ENCODE measurements at places on chromosomes 5 and 9. TPM values are rescaled to one million over a fixed set of nuclear protein-coding genes. Genes with fewer than 3 reads are reported as not detected.

DNA sequence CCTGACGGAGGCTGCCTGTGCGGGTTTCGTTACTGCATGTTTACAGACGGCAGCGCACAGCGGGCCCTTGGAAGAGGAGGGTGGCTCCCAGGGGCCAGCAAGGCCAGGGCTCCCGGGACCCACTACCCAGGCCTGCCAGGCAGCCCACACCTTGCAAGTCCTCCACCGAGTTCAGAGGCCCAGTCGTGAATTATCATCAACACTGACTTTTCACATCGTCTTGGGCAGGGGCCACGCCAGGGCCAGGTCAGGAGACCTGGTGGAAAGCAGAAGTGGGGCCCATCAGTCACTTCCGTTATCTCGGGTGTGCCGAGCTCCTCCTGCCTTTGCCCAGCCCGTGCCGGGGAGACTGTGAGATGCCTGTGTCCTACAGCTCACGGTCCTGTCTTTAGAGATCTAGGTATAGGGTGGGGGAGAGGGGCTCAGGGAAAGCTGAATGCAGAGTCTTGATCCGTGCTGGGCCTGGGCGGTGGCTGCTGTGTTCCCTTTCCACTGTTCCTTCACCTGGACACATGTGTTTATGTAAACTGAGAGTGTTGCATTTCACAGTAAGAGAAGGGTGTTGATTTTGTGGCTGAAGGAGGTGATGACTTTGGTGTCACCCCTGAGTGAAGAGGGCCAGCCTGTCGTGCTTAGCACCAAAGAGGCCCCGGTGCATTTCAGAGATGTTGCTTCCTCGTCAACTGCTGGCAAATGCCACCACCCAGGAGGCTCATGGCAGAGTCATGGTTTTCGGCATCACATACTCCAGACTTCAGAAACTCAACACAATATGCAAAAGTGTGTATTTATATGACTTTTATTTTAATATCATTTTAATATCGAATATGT, 175.2 kb downstream of the GAPVD1 start:
- no peak for DNase-seq

DNA sequence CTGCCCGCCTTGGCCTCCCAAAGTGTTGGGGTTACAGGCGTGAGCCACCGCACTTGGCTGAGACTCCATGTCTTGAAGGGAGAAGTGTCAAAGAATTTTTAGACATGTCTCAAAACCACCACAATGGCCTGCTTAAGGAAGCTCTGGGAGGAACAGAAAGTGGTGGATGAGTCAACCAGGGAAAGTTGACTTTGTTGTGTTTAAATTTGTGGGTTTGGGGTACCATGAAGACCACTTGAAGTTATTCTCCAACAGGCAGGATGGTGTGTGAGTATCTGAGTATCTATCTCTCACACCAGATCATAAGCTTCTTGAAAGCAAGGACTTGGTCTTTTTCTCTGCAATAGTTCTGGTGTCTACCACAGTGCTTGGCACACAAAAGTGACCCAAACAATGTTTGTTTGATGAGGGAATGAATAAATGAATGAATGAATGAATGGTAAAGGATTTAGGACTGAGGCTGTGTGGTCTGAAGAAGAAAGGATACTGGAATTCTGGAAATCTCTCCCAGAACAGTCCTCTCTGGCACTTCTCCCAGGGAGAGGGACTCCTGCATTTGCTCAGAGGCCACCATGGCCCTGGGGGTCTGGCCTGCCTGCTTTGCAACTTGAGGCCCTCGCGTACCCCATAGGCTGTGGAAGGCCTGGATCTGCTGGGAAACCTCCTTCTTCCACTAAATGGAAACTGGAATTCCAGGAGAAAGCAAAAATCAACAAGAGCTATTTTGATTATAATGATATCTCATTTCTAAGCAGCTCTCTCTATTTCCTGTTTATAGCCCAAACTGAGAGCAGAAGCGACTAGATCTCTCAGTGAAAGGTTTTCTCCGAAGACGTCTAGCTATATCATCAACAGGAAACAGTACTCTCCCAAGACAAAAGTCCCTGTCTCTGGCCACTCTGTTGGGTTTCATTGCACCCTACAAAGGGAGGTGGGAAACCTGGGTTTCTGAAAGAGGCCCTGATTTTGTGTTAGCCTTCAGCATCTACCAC, 187.9 kb downstream of the PALM2AKAP2 start:
- no peak for DNase-seq

- no peak for DNase-seq
These were observed 109.9 kb downstream of the UGCG start for GRCh38 chr9:112006361-112007020.

GRXCR2 gene
- total RNA-seq, result not detected

TAS2R1 gene
- total RNA-seq, result not detected

DNA sequence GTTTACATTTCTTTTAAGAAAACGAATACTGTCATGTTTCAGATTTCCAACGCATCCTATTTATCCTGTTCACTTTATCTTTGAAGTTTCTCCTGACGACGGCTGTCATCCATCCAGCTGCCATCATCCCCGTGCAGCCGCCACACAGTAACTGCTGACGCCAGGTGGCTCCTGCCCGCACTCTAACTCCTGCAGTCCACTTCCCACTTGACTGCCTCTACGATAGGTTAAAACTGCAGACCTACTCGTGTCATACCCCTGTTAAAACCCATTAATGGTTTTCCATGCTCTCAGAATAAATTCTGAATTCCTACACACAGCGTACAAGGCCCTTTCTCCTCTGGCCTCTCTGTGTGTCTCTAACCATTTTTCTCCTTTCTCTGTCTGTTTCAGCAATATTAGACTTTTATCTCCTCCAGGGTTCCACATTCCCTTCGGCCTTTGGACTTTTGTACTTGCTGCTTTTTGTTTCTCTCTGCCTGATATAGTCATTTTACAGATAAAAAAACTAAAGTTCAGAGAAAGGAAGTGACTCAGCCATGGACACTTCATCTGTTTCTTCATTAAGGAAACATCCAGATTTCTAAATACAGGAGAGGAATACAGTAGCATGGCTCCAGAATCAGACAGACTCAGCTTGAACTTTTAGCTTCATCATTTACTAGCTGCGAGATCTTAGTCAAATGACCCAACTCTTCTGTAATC, 84.9 kb downstream of the ADAMTS12 start:
- DNase-seq, result no peak

GPR21 gene
- not detected for total RNA-seq

- DNase-seq, result no peak
These were observed 2.9 kb upstream of the TRIM7 start for GRCh38 chr5:181207960-181208253.

DNA sequence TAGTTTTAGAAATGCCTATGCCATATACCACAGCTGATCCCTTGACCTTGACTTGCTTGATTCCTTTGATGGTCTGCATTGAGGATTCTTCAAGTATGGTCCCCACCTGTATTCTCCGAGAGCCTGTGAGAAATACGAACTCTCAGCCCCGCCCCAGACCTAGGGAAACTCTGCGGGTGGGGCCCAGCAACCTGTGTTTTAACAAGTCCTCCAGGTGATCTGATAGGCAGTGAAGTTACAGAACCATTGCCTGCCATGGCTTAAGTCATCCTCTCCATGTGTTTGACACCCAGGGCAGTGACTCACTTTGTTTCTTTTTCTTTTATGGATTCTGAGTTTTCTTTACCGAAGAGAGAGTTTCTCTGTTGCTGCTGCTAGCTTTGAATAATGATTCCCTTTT, 18.5 kb downstream of the FRMPD1 start:
- DNase-seq, result peak; percentile 20

KCNMB1 gene
- 6.1 TPM for total RNA-seq

GRCh38 chr9:78252616-78253015, 16.7 kb downstream of the CEP78 start:
- DNase-seq, result no peak

GRCh38 chr9:132791699-132792240, 86.3 kb downstream of the AK8 start:
- no peak for DNase-seq

GRCh38 chr5:55030220-55030619, 6.2 kb downstream of the GZMK start:
- DNase-seq, result no peak

SPATA31E1 gene
- total RNA-seq, result not detected

- no peak for DNase-seq
These were observed at the start of gene CANX for GRCh38 chr5:179698935-179699615. TSS of gene CANX (plus strand) at chr5:179698967. CDS start at chr5:179705682, 6,715 bp downstream.

GRCh38 chr9:114906922-114907571, 23.3 kb downstream of the TNFSF8 start:
- no peak for DNase-seq

MARCOL gene
- total RNA-seq, result not detected

- DNase-seq, result peak; percentile 59
These were observed 21.5 kb upstream of the WDR38 start for GRCh38 chr9:124831642-124832364.

GRCh38 chr5:62486672-62487071, 74.1 kb downstream of the IPO11 start:
- DNase-seq, result no peak
